ENCODE measurements at places on chromosomes 3 and 15. TPM values are rescaled to one million over a fixed set of nuclear protein-coding genes. Genes with fewer than 3 reads are reported as not detected.

TRH gene
- total RNA-seq = not detected

GRCh38 chr3:63652066-63652725 is at the start of gene SNTN:
Gene SNTN, plus strand, starts transcription at chr3:63652675. Its CDS starts 13 bp downstream, at chr3:63652688.
- no peak for DNase-seq

ACSBG1 gene
- total RNA-seq = not detected

GRCh38 chr15:49421991-49422390 is 1.1 kb upstream of the FGF7 start:
- peak; percentile 62 for DNase-seq

IL17RE gene
- 2.6 TPM for total RNA-seq

DNA sequence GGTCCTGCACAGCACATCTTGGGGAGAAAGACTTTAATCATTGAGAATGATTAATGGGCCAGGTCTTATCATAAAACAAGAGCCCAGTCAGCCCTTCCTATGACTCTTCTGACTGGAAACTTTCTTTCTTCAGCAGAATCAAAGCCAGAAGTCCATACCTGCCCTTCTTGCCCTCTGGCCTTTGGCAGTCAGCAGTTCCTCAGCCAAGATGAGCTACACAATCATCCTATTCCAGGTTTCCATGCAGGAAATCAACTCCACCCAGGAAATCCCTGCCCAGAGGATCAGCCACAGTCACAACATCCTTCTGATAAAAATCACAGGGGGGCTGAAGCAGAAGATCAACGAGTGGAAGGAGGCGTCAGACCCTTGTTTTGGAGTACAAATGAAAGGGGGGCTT is 26.9 kb downstream of the ZNF589 start:
- DNase-seq = no peak

- DNase-seq = no peak
Observed at GRCh38 chr3:69888040-69888942, 111.2 kb upstream of the SAMMSON start.

GPR27 gene
- total RNA-seq = 1.9 TPM

BCL2A1 gene
- 3.1 TPM for total RNA-seq

PP2D1 gene
- total RNA-seq = not detected

GRCh38 chr3:186909078-186909853 is 21.1 kb upstream of the ST6GAL1 start:
- DNase-seq = no peak

LRRC15 gene
- 0.08 TPM for total RNA-seq

KLF15 gene
- 55.1 TPM for total RNA-seq

DNA sequence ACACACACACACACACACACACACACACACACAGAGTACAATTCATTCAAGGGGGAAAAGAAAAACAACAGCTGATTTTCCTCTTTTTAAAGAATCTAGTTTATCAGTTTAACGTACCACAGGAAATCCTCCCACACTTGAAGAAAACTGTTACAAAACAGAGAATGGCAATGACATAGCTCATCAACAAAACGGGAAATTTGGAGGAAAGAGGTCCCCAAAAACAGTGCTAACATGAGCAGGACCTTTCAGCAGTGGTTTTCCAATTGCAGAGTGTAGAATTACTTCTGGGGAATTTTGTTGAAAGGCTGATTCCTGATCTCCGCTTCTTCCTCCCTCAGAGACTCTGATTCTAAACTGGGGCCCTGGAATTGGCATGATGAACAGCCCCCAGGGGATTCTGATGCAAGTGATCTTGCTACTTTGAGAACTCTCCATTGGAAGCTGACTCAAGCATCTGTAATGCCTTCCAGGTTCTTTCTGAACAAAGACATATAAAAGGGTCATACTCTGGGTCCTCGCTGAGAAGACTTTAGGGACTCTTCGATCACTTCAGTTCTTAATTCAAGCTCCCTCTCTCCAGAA is 442.6 kb upstream of the PROK2 start:
- no peak for DNase-seq

DNA sequence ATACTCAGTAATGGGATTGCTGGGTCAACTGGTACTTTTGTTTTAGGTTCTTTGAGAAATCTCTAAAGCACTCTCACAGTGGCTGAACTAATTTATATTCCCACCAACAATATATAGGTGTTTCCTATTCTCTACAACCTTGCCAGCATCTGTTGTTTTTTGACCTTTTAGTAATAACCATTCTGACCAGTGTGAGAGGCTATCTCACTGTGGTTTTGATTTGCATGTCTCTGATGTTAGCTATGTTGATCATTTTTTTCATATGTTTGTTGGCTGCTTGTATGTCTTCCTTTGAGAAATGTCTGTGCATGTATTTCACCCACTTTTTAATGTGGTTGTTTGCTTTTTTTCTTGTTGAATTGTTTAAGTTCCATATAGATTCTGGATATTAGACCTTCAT is 98.2 kb upstream of the DCBLD2 start:
- DNase-seq = no peak

SLC27A2 gene
- not detected for total RNA-seq

RAD51 gene
- total RNA-seq = not detected
